GM18507 (cell line): ENCODE measurements at places on chromosomes 5 and 9.

DNA sequence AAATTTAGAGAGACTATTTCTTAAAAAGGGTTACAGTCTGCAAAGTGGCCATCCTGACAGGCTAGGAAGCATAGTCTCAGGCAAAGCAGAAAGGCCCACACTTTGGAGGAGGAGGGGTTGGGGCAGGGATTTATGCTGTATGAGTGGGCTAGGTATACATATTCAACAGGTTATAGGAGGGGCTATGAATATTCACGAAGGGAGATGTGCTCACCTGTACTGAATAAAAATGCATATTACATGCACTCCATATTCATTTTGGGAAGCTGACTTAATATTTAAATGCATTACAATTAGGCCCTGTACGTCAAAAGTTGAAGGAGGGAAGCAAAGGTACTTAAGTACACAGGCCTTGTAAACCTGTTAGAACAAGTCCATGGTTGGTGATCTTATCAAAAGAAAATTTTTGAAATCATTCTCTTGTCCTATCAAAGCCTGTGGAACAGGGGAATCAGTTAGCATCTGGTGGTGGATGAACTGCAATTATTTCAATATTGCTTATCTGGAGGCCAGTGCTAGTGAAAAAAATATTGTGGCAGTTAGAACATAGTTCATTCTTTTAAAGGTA, 1.6 kb downstream of the CENPP start:
- no peak for DNase-seq

- DNase-seq = no peak
Observed at GRCh38 chr5:67019065-67019845, 177.3 kb downstream of the CD180 start.

DNA sequence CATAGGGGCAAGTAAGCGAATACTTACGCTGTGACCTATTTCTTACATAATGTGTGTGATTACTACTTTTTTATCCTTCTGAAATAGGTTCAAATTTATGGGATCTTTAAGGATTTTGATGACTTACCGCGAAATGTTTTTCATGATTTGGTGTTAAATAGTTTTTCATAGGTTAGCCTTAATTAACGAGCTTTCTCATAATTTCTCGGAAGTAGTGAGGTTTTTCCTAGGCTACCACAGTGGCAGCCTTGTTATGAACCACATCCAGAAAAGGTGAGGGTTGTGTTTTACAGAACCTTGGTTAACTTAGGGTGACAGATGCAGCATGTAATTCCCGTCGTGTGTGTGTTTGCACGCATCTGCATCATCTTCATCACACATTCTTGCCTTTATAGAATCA, 1.3 kb downstream of the SH3GL2 start:
- DNase-seq = no peak

DNA sequence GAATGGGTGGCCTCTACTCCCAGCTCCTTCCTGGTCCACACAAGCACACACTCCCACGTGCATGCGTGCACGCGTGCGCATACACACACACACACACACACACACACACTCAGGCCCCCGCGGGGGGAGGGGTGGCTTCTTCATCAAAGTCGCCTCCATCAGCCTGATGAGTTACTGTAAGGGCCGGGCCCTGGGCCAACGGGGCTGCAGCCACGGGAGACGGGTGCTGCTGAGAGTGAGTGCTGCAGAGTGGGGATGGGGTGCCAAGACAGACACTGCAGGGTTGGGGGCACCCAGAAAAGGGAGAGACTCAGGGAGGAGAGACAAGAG, 18.1 kb downstream of the CNTFR start:
- DNase-seq = no peak

DNA sequence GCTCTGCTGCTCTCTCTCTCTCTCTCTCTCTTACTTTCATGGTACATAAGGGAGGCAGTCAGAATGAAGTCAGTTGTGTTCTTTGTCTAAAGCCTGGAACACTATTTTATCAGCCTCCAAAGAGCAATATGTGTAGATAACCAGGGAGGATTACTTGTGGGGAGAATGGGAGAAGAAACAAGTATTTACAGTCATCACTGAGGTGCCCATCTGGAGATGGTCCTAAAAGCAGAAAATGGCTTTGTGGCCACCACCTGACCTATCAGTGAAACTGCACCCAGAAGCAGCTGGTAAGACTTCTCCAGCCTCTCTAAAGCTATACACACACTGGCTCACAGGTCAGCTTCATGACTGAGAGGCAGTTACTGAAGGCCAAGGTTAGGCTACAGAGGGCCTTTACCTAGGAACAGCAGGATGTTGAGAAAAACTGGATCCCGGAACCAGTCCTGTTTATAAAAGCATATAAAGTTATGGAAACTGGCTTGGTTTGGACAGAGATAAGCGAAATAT, 75.1 kb downstream of the MRPS27 start:
- DNase-seq = no peak

GRCh38 chr5:81172710-81173109, 60.4 kb upstream of the CKMT2 start:
- DNase-seq = no peak
